Astrocyte (in vitro differentiated cells and primary cell): ENCODE measurements at places on chromosomes 6 and 20.

DNA sequence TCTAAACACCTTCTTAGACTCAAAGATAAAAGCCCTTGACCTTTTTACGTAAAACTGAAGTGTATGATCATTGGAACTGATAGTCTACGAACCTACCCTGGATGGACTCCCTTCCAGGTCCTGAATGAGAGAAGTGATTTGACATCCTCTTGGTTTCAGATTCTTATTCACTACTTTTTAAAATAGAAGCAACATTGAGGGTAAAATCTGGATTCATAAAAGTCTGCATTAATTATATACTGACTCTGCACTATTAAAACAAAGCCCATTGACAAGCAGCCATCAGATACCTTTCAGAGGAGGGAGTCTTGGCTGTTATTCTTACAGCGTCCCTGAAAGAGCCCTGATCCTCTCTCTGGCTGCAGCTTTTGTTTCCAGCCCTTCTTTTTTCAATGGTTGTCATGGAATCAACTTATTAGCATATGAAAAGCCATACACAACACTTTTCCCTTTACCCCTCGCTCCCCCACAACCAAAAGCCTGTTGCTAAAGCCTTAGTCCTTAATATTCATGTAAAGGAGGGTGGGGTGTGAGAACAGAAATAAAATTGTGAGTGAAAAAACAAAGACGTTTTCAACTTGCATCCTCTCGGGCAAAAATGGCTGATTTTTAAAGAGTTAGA is 270.0 kb upstream of the MARCKS start:
- no peak overlapping the region for H3K4me3 ChIP-seq
- no peak overlapping the region for H3K27ac ChIP-seq

DNA sequence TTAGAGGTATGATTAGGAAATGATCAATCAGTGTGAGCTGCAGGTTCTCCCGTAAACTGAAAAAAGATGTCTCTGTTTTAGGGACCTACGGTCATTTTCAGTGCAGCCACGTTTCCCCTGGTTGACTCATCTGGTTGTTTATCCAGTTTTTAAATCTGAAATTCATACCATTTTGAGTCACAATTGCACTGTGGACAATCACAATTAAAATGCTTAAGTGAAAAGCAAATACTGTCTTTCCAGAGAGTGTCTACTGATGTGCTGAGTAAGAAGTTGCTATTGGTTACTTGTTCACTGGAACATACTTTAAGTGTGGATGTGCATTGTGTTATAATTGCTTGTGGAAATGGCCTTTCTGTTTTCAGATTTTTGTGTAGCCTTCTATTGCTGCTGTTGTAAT is 305.1 kb upstream of the SASH1 start:
- no peak overlapping the region for H3K4me3 ChIP-seq
- DNase-seq = peak; percentile 18
- no peaks in the 10 kb centered on the region for H3K4me1 ChIP-seq

GRCh38 chr6:15441215-15441868 is 195.5 kb downstream of the JARID2 start:
- H3K4me1 ChIP-seq = peaks cover 33% of the 10 kb centered on the region
- H3K27me3 ChIP-seq = no peaks in the 10 kb centered on the region

DNA sequence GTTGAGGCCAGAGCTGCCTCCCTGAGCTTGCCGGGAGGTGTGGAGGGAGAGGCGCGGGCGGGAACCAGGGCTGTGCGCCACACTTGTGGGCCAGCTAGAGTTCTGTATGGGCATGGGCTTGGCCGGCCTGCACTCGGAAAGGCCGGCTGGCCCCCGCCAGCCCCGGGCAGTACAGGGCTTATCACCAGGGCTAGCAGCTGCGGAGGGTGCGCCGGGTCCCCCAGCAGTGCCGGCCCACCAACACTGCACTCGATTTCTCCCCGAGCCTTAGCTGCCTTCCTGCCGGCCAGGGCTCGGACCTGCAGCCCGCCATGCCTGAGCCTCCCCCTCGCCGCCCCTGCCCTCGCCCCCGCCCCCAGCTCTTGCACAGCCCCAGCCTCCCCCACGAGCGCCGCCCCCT is 472.7 kb downstream of the TFAP2A start:
- H3K4me3 ChIP-seq = no peak overlapping the region
- H3K27me3 ChIP-seq = no peaks in the 10 kb centered on the region
- H3K4me1 ChIP-seq = no peaks in the 10 kb centered on the region
- no peak for DNase-seq
- no peak overlapping the region for H3K27ac ChIP-seq

DNA sequence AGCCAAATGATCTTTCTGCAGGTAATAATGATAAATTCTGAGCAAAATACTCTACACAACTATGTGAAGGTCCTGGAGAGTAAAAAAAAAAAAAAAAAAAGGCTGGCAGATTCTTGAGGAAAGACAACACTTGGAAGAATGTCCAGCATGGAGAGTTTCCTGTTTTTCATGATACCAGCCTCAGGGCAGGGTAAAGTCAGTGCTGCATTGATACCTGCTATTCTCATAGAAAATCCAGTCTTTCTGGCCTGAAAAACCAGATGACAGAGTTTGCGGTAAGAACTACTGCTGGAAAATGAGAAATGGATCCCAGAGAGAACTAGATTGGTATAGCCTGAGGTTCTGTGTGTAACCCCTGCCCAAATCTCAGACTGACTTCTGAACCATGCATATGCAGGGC is 89.1 kb downstream of the AFG1L start:
- no peaks in the 10 kb centered on the region for H3K36me3 ChIP-seq
- no peak overlapping the region for H3K4me3 ChIP-seq
- H3K4me1 ChIP-seq = no peaks in the 10 kb centered on the region
- no peak overlapping the region for H3K27ac ChIP-seq
- no peaks in the 10 kb centered on the region for H3K27me3 ChIP-seq

DNA sequence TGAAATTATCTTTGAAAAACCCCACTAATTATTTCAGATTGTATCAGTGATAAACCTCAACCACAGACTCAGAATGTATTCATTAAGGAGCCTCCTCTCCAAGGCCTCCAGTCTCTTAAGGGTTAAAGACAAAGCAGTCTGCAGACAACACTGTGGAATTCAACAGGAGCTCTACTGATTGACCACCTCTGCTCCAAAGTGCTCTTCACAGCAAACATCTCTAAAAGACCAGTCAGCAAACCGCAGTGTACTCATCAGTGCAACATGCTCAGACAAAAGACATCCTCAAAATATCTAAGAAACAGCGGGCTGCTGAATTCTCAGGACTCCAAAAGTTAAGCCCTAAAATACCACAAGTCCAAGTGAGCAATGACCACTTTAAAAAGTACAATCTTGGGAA is 42.0 kb downstream of the UQCC1 start:
- H3K4me1 ChIP-seq = peaks cover 25% of the 10 kb centered on the region
- no peak overlapping the region for H3K4me3 ChIP-seq
- peaks cover 12% of the 10 kb centered on the region for H3K36me3 ChIP-seq
- peak; percentile 94 for DNase-seq
